CD4-positive, alpha-beta T cell (primary cell): ENCODE measurements at places on chromosomes 2 and 18. TPM values are rescaled to one million over a fixed set of nuclear protein-coding genes. Genes with fewer than 3 reads are reported as not detected.

Gene SDC1
- not detected for total RNA-seq

Gene TUBA3E
- not detected for total RNA-seq

Gene ZSCAN30
- 9.6 TPM for total RNA-seq

Gene DSG2
- total RNA-seq = 0.11 TPM

Gene KIAA2012
- total RNA-seq = not detected

Gene RESP18
- total RNA-seq = not detected

Gene NPPC
- not detected for total RNA-seq

Gene CRYGB
- not detected for total RNA-seq

Gene FIGLA
- total RNA-seq = not detected

Gene SLC8A1
- total RNA-seq = 0.47 TPM

Gene VIT
- not detected for total RNA-seq

- no peak for DNase-seq
- peak overlapping the region; percentile 31 for H3K27ac ChIP-seq
- peaks cover 85% of the 10 kb centered on the region for H3K4me1 ChIP-seq
- H3K27me3 ChIP-seq = no peaks in the 10 kb centered on the region
- H3K4me3 ChIP-seq = peak overlapping the region; percentile 42
- H3K36me3 ChIP-seq = no peaks in the 10 kb centered on the region
These were observed 10.3 kb downstream of the ITGA6 start for GRCh38 chr2:172437419-172438341.

DNA sequence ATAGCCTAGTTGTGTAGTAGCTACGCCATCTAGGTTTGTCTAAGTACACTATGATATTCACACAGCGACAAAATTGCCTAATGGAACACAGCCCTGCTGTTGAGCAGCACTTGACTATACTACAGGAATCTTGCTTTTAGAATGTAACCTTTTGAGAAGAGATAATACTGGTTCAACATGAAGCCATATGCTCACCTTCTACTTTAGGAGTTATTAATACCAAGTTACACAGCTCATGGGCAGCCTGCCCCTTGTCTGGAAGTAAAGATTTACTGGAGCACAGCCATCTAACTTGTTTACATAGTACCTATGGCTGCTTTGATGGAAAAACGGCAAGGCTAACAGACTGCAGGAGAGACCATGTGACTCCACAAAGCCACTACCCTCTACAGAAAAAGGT, 174.8 kb downstream of the DYM start:
- H3K4me1 ChIP-seq = no peaks in the 10 kb centered on the region
- H3K27me3 ChIP-seq = no peaks in the 10 kb centered on the region
- H3K4me3 ChIP-seq = no peak overlapping the region
- no peak for DNase-seq

GRCh38 chr2:215171151-215171550, 32.7 kb upstream of the ABCA12 start:
- H3K4me3 ChIP-seq = peak overlapping the region; percentile 17
- no peaks in the 10 kb centered on the region for H3K4me1 ChIP-seq
- H3K36me3 ChIP-seq = no peaks in the 10 kb centered on the region

- H3K4me1 ChIP-seq = peaks cover 8% of the 10 kb centered on the region
- H3K36me3 ChIP-seq = no peaks in the 10 kb centered on the region
- no peak overlapping the region for H3K4me3 ChIP-seq
- H3K27ac ChIP-seq = no peak overlapping the region
- no peak for DNase-seq
- H3K27me3 ChIP-seq = no peaks in the 10 kb centered on the region
These were observed 91.4 kb downstream of the B3GNT2 start for GRCh38 chr2:62287282-62287681.

DNA sequence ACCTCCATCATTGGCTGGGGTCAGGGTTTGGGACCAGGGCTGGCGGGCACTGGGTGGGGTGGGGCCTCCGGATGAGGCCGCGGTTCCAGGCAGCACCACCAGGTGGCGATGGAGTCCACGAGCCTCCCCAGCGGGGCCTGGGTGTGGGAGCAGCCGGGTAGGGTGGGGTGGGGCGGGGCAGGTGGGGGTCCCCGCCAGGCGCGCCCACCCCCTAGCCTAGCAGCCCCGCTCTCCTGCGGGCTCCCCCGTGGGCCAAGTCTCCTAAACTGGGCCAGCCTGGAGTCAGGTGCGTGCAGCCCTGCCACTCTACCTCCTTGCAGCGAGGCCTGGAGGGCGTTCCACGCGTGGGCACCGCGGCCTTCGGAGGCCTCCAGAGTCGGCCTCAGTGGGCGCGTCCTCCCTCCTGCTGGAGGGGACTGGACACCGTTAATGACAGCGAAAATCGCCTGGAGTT, 187.5 kb downstream of the TWIST2 start:
- no peak overlapping the region for H3K27ac ChIP-seq
- DNase-seq = peak; percentile 65
- no peaks in the 10 kb centered on the region for H3K36me3 ChIP-seq
- peaks cover 13% of the 10 kb centered on the region for H3K27me3 ChIP-seq
- H3K4me3 ChIP-seq = no peak overlapping the region

DNA sequence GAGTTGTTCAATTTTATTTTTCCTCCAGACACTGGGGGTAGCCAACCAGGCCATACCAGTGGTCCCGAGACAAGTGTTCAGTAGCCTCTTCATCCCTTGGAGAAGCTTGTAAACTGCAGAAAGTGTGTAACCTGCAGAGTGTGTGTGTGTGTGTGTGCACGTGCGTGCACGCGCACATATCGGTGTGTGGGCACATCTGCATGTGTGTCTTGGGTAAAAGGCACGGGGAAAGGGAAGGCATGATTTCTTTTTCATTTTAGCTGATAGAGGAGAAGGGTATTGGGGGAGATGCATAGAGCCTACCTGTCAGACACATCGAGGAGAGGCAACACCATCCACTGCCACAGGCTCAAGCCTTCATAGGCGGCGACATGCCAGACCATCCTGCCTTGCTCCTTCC, 181.4 kb downstream of the CLIP4 start:
- no peak overlapping the region for H3K27ac ChIP-seq
- no peak overlapping the region for H3K4me3 ChIP-seq
- peaks cover 8% of the 10 kb centered on the region for H3K27me3 ChIP-seq
- no peak for DNase-seq

DNA sequence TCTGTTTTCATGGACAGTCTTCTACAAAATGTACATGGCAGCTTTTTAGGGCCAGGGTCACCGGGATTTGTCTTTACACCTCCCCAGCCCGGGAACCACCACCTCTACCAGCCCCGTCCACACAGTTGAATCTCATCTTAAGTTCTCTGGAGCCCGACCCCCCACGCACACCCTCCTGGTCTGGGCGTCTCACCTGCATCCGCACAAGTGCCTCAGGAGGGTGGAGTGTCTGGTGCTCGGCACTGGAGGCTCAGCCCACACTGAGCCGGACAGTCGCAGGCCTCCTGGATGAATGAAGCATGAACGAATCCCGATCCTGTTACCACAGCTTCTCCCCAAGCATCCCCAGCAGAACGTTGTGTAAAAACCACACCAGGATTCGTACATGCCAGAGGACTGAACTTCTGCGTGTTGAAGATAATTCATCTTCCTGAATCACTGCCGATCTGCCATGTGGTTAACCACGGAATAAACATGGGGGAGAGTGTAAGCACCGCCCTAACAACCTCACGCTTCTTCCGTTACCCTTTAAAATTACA, 162.0 kb downstream of the RTP5 start:
- peak; percentile 38 for DNase-seq
- peak overlapping the region; percentile 54 for H3K27ac ChIP-seq
- peaks cover 45% of the 10 kb centered on the region for H3K4me1 ChIP-seq
- no peaks in the 10 kb centered on the region for H3K36me3 ChIP-seq
- H3K27me3 ChIP-seq = no peaks in the 10 kb centered on the region
- peak overlapping the region; percentile 66 for H3K4me3 ChIP-seq

GRCh38 chr2:96188821-96189526, 19.7 kb downstream of the STARD7 start:
- no peaks in the 10 kb centered on the region for H3K4me1 ChIP-seq
- H3K27ac ChIP-seq = no peak overlapping the region
- H3K4me3 ChIP-seq = no peak overlapping the region
- no peaks in the 10 kb centered on the region for H3K27me3 ChIP-seq

GRCh38 chr2:63786471-63786870, 55.2 kb upstream of the UGP2 start:
- H3K4me1 ChIP-seq = no peaks in the 10 kb centered on the region
- no peak overlapping the region for H3K27ac ChIP-seq
- no peak for DNase-seq
- H3K4me3 ChIP-seq = no peak overlapping the region
- no peaks in the 10 kb centered on the region for H3K36me3 ChIP-seq

GRCh38 chr2:50431958-50432650, 599.8 kb downstream of the NRXN1 start:
- no peaks in the 10 kb centered on the region for H3K36me3 ChIP-seq
- no peak overlapping the region for H3K27ac ChIP-seq
- no peak for DNase-seq
- H3K4me3 ChIP-seq = no peak overlapping the region

DNA sequence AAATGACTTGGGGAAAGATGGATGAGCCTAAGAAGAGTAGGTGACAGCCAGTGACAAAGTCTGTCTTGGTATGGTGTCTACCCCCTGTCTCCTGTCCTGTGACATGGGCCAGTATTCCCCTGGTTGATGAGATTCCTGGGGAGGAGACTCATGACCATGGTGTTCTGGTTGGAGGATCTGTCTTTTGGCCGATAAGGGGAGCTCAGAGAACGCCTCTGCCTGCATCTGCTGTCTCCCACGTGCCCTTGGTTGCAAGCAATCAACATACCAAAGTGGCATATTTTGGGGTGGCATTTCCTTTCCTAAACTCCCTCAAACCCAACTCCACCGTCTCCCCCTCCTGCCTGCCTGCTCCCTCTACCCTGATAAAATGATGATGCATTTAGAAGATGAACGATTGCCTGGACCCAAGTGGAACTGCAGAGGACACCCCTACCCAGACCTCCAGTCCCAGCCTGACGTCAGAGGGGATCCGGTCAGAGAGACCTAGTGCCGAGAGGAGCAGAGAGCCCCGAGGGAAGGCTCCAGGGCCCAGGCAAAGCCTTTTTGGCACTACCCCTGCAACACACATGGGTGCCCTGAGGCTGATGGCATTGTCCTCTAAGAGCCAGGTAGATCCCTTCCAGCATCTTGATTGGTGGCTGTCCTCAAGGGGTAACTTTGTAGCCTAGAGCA, 124.2 kb upstream of the MSH6 start:
- DNase-seq = no peak
- H3K27ac ChIP-seq = no peak overlapping the region
- H3K27me3 ChIP-seq = no peaks in the 10 kb centered on the region
- H3K36me3 ChIP-seq = no peaks in the 10 kb centered on the region
- H3K4me1 ChIP-seq = no peaks in the 10 kb centered on the region

- no peaks in the 10 kb centered on the region for H3K27me3 ChIP-seq
- H3K4me1 ChIP-seq = no peaks in the 10 kb centered on the region
- no peak overlapping the region for H3K27ac ChIP-seq
- DNase-seq = no peak
- no peaks in the 10 kb centered on the region for H3K36me3 ChIP-seq
These were observed 221.1 kb downstream of the RDH14 start for GRCh38 chr2:18339326-18339725.

DNA sequence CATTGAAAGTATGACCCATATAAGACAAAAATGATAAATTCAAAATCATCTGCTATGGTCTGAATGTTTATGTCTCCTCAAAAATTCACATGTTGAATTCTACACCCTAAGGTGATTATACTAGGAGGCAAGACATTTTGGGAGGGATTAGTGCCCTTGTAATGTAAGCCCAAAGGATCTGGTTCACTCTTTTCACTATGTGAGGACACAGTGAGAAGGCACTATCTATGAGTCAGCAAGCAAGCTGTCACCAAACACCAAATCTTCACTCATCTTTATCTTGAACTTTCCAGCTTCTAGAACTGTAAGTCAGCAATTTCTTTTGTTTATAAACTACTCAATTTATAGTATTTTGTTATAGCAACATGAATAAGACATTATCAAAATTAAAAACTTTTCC, 284.7 kb upstream of the ZC3H15 start:
- no peak overlapping the region for H3K4me3 ChIP-seq
- H3K27me3 ChIP-seq = no peaks in the 10 kb centered on the region
- no peaks in the 10 kb centered on the region for H3K4me1 ChIP-seq

DNA sequence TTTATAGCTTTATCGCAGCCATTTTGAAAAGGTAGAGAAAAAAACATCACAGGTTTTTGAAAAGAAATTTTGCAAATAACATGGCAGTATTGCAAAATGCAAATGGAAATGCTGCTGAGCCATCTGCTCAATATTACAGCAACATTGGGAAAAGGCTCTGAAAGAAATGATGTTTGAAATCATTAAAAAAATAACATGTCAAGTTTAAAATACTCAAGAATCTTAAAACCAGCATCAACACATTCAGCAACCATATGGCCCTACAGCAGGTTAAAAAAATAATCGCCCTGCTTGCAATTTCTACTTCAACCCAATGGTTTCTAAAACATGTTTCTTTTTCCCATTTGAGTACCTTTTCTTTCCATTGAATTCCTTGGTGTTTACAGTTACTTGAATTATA, 289.4 kb downstream of the AFF3 start:
- DNase-seq = no peak
- no peak overlapping the region for H3K4me3 ChIP-seq
- H3K27ac ChIP-seq = no peak overlapping the region
- H3K27me3 ChIP-seq = no peaks in the 10 kb centered on the region
- no peaks in the 10 kb centered on the region for H3K4me1 ChIP-seq

GRCh38 chr2:1162768-1163584, 212.3 kb downstream of the SNTG2 start:
- DNase-seq = peak; percentile 42
- peaks cover 40% of the 10 kb centered on the region for H3K4me1 ChIP-seq
- H3K36me3 ChIP-seq = no peaks in the 10 kb centered on the region
- H3K27ac ChIP-seq = peak overlapping the region; percentile 57
- H3K27me3 ChIP-seq = no peaks in the 10 kb centered on the region

DNA sequence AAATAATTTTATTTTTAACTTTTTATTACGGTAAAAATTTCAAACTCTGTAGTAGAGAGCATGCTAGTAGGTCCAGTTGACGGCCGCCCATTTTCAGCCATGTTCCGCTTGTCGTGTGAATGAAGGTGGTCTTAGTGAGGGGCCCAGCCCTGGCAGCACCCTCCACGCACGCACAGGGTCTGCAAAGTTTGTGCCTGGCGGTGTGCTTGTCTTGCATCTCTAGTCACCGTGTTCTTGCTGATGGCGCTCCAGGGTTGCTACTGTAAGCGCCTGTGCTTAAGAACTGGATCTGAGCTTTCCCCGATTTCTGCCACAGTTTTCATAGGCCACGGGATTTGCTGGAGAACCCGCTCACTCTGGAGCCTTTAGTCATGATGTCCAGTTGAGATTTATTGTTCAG, 28.9 kb downstream of the LDLRAD4 start:
- DNase-seq = no peak
- no peaks in the 10 kb centered on the region for H3K4me1 ChIP-seq
- H3K27ac ChIP-seq = no peak overlapping the region
- no peaks in the 10 kb centered on the region for H3K36me3 ChIP-seq
- H3K27me3 ChIP-seq = no peaks in the 10 kb centered on the region

- no peak overlapping the region for H3K27ac ChIP-seq
- H3K4me3 ChIP-seq = no peak overlapping the region
- H3K4me1 ChIP-seq = peaks cover 10% of the 10 kb centered on the region
- no peaks in the 10 kb centered on the region for H3K36me3 ChIP-seq
- DNase-seq = no peak
These were observed 34.9 kb upstream of the HPCAL1 start for GRCh38 chr2:10267551-10268465.
